ENCODE measurements at places on chromosomes 7 and 10.

DNA sequence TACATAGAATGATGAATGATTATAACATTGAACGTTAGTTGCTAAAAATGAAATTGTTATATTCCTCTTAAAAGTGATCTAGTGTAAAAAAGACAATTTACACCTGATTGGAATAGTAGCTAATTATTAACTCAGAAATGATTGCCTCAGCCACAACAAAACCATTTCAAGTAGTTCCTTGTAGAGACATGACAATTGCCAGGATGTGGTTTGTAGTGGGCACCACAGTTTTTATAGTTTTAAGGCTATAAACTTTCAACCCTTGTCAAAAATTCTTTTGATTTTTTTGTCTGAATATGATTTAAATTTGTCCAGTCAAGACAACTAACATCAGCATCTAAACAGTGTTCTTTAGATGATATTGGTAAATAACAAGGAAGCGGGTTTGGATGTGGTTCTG is 145.2 kb downstream of the SUGCT start:
- DNase-seq = no peak

GRCh38 chr10:101223274-101224059 is 5.8 kb downstream of the LBX1 start:
- DNase-seq = no peak

DNA sequence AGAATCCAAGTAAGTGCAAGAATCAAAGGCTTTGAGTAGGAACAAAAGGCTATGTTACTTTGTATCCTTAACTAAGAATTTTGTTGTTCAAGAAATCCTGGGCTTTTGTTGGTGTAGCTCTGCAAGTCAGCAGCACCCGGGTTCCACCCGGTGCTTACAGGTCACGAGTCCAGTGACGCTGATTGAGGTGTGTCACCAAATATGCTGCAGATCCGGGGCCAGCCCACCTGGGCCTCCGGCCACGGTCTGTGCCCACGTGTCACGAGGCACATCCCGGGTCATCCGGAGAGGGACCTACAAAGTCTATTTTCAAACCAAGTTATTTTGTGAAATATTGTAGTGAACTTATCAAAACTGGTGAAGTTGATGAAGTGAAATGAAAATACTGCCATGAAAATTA is 103.1 kb downstream of the MGMT start:
- DNase-seq = no peak

- DNase-seq = no peak
These were observed 43.7 kb downstream of the ELFN1 start for GRCh38 chr7:1713502-1714484.

All from activated naive CD4-positive, alpha-beta T cell treated with Interleukin-2 at 50 U/mL for 16 hours (primary cell).